ENCODE measurements at places on chromosomes 4 and X.

DNA sequence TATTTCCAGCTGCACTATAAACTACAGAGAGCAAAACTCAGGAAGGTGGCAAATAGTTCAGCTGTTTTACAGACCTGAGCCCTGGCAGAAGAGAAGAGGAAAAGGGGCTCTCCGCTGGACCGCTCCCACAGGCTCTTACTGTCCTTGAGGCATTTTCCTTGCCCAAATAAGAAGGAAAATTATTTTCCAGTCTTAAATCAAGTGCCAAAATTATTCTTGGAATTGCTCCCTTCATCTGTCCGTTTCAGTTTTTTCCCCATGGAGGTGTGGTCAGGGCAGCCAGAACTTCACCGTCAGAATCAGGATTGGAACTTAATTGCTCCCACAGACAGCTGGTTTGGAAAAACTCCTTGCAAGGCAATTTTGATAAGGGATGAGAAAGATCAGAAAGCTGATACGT is 35.2 kb upstream of the SPINK2 start:
- no peak for DNase-seq

DNA sequence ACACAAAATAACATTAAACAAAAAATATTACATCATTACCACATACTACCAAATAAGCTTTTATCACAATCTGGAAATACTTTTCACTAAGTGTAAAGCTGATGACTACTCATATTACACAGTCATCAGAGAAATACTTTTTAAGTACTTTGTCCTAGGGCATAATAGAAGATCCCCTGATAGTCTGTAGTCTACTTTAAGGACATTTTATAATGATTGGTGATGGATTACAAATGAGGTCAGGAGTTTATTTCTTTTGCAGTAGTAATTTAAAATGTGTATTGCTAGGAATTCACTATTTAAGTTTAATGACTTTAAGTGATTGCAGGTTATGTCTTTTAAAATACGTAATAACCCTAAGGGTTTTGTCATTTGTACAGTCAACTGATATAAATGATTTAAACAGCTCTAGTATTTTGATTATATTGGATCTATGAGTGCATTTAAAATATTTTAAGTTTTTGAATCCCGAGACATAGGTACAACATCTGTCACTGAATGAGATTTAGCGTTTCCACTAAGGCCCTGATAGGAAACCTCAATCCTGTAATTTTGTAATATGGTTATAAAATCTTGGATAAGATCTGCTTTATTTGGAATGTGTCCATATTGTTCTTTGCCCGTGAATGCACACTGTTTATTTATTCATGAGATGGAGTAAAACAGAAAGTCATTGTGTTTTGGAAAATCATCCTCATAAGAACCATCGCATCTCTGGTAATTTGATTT is 189.5 kb downstream of the ARAP2 start:
- no peak for DNase-seq

GRCh38 chr4:153062652-153063168 is 126.6 kb downstream of the FHDC1 start:
- no peak for DNase-seq

GRCh38 chrX:153769158-153769864 is 5.3 kb downstream of the PLXNB3 start:
- DNase-seq = no peak

- no peak for DNase-seq
These were observed 17.7 kb downstream of the FAM53A start for GRCh38 chr4:1666391-1666790.

DNA sequence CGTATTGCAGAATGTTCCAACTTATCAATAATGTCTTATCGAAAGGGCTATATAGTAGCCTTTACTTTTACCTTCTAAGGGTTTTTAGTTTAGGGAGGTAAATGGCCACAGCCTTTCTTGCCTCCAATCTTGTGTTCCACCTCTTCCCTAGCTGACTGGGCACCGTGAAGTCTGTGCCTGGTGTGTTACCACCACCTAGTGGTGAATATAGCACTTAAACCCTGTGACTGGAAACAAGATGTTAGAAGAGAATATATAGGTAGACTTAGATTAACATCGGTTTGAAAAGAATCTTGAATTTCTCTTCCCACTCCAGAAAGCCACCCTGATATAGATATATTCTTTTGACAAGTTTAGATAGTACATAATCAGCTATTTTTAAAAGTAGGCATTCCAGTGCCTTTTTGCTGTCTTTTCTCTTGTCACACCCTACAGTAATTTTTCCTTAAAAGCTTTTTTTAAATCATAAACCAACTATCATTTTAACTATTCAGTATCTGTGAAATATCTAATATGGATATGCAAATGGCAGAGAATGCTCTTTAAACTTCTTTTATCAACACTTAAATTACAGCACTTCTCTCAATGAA is 27.8 kb upstream of the ADH7 start:
- DNase-seq = peak; percentile 77

GRCh38 chr4:87881115-87881514 is 48.3 kb downstream of the MEPE start:
- no peak for DNase-seq

GRCh38 chr4:73730292-73730691 is 10.1 kb upstream of the CXCL8 start:
- no peak for DNase-seq

DNA sequence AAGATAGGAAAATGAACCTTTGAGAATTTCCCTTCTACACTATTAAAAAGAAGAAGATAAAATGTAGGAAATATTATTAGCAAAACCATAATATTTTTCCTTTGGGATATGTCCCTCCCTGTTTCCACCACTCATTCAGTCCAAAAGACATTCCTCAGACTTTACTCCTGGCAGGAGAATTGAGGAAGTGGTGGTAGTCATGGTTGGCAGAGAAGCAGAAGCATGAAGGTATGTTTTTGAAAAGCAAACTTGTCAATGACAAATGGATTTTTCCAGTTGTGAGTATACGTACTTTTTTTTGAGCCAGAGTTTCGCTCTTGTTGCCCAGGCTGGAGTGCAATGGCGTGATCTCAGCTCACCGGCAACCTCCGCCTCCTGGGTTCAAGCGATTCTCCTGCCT is 13.7 kb downstream of the STAG2 start:
- DNase-seq = no peak

- DNase-seq = no peak
These were observed 168.5 kb upstream of the MAP3K15 start for GRCh38 chrX:19683817-19684216.

DNA sequence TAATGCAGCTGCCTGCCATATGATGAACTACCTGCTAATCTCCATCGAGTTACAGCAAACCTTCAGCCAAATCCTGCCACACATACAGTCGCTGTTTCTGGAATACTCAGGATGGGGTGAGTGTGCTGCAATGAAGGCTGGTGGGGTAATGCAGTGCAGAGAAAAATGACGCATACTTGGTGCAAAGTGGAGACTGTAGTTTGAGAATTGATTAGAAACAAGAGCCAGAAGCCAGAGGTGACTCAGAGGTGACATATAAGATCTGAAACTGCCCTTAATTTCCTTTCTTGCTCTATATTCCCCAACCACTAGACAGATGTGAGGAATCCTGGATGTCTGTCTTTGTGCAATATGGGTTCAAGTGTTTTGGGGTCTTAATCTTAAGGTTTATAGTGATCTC is 22.0 kb downstream of the C4orf54 start:
- DNase-seq = no peak

DNA sequence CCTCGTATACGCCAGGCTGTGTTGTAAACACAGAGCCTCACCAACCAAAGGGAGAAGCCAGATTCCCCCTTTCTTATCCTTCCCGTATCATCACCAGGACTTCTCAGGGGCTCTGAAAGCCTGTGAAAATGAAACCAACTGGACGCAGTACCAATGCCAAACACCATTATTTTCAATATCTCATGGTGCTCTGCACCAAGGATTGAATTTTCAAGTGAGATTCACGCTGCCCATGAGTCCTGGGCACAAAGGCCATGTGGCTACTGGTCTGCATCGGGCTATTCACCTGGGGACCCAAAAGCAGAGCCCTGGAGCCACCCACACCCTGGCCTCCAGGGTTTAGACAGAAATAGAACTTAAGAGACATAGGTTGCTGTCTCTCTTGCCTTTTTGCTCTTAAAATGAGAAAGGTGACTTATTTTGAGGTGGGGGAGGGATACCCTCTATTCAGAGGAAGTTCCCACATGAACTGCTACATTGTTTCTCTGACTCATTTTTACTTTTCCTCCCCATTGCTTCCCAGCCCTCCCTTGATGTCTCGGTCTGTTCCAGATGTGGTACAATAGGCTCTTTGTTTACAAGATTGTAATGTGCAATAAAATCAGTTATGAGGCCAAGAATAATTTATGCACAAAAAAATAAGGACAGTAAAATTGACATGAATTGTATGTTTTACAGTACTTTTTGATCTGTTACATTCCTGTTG is 55.4 kb downstream of the MAML3 start:
- DNase-seq = no peak

DNA sequence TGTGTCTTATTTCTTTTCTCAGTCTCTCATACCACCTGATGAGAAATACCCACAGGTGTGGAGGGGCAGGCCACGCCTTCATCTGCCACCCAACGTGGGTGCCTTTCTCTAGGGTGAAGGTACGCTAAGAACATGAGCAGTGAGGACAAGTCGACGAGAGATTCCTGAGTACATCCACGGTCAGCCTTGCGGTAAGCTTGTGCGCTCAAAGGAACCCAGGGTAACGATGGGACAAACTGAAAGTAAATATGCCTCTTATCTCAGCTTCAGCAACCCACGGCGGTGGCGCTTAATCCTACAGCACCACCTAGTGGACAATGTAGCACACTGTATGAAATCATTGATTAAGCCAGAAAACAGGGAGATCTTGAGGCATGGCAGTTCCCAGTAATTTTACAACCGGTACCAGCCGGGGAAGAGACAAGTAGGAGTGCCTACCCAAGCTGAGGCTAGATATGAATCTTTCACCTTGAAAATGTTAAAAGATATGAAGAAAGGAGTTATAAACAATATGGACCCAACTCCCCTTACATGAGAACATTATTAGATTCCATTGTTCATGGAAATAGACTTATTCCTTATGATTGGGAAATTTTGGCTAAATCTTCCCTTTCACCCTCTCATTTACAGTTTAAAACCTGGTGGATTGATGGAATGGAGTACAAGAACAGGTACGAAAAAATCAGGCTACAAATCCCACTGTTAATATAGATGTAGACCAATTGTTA is 63.0 kb downstream of the ZNF732 start:
- peak; percentile 69 for DNase-seq

- no peak for DNase-seq
These were observed 46.4 kb downstream of the APOO start for GRCh38 chrX:23861215-23861896.

- peak; percentile 65 for DNase-seq
These were observed 7.9 kb downstream of the BDH2 start for GRCh38 chr4:103091601-103092223.

GRCh38 chr4:44927399-44928380 is 201.3 kb upstream of the GNPDA2 start:
- DNase-seq = peak; percentile 57

GRCh38 chr4:16865897-16866283 is 32.6 kb downstream of the LDB2 start:
- DNase-seq = no peak

- no peak for DNase-seq
These were observed 57.0 kb downstream of the PLAC1 start for GRCh38 chrX:134601240-134601765.

GRCh38 chr4:11743236-11743635 is 314.5 kb upstream of the HS3ST1 start:
- DNase-seq = no peak

DNA sequence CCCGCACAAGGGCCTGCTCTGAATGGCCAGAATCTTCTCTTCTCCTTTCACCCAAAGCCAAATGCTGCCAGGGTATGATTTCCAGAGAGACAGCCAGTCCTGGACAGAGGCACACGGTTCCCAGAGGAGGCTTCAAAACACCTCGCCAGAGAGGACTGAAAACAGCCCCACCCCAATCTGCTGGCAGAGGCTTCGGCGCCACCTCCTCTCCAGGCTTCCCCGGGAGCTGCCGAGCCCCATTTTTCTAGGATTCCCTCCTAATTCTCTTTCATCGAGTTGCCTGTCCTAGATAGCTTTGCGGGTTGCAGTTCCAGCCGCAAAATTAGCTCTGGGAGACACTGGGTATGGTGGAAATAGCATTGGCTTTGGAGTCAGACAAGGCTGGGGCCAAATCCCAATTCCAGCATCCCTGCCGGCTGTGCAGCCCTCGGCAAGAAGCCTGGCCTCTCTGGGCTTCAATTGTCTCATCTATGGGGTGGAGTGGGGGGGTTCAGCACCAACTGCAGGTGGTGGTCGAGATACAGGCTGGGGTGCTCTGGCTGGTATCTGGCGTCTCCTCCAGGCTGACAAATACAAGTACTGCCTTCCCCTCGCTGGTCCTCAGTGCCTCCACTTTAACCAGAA is 22.6 kb downstream of the PPP2R2C start:
- DNase-seq = no peak

DNA sequence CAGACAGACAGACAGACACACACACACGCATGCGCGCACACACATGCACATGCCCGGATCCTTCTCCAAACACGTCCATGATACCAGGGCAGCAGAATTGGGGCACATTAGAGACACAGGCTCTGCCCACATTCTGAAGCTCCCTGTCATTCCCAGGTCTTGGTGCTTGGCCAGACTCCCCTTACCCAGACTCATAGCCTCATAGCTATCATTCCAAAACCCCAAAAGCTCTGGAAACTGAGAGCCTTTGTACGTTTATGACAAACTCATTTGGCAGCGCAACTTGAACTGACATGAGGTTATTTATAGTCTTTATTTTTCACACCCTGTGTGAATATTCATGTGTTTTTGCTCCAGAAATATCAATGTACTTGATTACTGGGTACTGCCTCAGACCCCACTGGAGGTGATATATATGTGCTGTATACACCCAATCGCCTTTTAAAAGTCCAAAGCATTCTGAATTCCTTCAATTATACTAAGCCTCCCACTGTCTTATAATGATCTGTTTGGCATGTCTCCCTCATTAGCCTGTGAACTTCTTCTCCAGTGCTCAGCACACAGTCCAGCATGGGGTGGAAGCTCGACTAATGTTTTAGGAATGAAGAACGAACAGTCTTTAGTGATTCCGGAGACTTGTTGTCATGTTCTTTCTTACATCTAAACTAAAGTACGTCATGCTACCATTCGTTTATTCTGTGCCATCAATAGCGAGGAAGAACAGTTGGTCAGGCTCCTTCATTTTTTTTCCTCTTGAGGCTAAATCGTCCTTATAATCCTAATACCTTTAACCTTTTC is 45.0 kb downstream of the RTL9 start:
- DNase-seq = no peak

GRCh38 chrX:20969565-20969964 is 404.7 kb upstream of the CNKSR2 start:
- no peak for DNase-seq

DNA sequence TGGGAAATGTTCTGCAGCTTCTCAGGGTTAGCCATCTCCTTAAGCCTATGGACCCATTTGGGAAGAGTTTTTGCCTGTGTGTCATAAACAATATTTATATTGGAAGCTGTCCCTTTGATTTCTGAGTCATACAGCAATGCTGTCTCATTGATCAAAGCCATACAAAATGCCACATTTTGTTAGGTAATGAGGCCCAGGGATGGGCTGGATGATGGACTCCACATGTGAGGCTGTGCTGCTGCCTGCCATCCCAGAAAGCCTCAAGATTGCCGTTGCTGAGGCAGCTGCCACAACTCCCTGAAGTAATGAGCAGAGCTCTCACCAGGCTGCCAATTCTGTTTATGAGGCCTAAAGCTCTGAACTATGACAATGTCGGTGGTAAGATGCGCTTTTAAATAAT is 12.2 kb upstream of the GJB1 start:
- DNase-seq = no peak

- no peak for DNase-seq
These were observed 892 bp downstream of the IL1RAPL2 start for GRCh38 chrX:104566681-104567501.

Measured in NCI-H82 (cell line).